NCI-H1694 (cell line): ENCODE measurements at places on chromosomes 11 and 22.

GRCh38 chr11:60917267-60917666 is 3.3 kb downstream of the TMEM109 start:
- DNase-seq, result no peak

DNA sequence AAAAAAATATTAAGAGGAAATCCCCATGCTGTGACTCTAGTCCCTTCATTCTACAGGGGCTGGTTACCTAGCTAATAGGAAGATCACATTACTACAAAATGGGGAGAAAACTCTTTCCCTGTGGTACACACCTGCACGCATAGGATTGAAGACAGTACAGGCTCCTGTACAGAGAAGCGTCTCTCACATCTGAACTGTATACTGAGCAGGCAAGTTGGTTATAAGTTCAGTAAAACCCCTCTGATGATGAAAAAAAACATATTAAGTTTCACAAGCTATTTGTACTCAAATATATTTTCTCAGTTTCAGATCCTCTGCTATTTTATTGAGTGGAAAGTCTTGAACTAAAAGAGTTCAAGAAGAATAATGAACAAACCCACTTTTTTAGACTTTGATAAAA is 156.9 kb upstream of the HSD17B12 start:
- DNase-seq, result no peak

DNA sequence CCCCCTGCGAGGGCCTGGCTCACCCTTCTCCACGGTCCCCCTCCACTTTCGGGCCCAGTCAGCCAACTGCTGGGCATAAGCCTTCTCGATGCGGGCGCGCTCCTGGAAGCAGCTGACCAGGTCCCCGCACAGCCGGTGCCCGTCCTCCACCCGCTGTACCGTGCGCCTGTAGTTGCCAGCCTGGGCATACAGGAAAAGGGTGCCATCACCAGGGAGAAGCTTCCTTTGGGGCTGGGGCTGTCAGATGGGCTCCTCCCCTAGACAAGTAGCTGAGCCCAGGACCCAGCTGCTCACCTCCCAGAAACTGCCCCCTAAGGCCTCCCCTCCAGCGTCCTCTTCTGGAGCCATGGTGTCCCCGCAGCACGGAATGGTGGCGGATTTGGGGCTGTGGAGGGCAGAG is 3.9 kb downstream of the PACSIN3 start:
- DNase-seq, result no peak

GRCh38 chr22:45538281-45538680 is 35.6 kb downstream of the FBLN1 start:
- peak; percentile 39 for DNase-seq

- DNase-seq, result no peak
These were observed 8.0 kb downstream of the SIK3 start for GRCh38 chr11:117090111-117090706.

DNA sequence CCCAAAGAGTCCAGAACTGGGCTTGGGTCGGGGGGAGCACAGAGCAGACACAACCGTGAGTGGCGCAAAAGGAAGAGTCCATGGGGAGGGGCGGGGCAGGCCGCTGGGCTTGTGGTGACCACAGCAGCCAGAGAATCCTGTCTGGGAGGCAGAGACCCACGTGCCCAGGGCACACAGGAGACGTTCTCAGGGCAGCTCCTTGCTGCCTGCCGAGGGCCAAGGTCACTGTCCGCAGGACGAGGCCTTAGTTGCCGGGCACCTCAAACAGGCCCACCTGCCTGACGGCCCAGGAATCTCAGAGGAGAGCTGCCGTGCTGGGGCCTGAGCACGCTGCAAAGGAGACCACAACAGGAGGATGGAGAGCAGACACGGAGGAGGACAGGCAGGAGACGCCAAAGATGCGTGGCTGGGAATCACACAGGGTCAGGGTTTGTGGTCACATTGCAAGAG is 87.8 kb downstream of the MYEOV start:
- DNase-seq, result no peak

- DNase-seq, result no peak
These were observed 38.8 kb downstream of the MARK2 start for GRCh38 chr11:63877658-63878241.

DNA sequence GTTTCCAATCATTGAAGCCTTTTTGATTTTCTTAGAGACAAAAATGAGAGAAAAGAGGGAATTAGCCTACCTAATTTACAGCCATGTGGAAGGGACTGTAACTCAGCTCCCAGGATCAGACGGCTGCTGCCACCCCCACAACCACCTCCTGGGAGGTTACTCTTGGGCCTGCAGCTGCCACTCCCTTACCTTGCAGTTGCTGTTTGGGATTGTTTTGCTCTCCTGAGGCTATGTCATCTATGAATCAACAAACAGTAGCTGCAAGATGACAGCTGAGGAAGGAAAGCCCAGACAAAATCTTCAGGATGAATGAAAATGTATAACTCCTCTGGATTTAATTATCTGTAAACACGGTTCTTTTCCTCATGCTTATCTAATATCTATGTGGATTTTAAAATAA is 28.0 kb upstream of the ZC3H12C start:
- no peak for DNase-seq

GRCh38 chr11:124096364-124096763 is 18.9 kb upstream of the VWA5A start:
- no peak for DNase-seq

GRCh38 chr11:64652586-64653387 is 61.8 kb downstream of the SLC22A12 start:
- DNase-seq, result peak; percentile 59

- DNase-seq, result peak; percentile 34
These were observed 16.2 kb downstream of the PIWIL3 start for GRCh38 chr22:24758164-24758799.
